ENCODE measurements at places on chromosomes 12 and 14.

DNA sequence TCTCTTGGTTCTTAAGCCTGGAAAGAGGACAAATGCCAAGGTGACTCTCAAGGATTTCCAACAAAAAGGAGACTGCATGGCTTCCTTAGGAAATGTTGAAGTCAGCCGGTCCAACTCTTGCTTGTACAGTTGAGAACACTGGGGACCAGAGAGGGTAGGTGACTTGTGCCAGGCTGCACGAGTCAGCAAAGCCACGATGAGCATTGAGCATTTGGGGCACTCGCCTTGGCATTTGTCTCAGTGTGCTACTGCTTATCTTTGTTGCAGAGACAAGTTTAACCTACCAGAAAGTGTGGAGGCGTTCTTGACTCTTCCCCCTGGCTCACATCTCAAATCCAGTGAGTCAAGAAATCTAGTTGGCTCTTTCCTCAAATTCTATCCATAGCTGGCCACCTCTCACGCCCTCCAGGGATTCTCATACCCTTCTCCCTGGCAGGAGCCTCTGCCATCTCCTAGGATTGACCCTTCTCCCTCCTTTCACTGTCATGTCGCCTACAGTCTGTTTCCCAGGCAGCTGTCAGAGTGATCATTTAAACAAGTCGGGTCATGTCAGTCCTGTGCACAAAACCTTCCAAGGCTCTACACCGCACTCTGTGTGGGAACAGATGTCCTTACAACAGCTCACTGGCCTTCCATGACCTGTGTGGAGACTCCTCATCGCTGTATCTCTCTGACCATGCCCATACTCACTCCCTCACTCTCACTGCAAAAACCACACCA, 17.2 kb upstream of the KRT83 start:
- no peak for DNase-seq

DNA sequence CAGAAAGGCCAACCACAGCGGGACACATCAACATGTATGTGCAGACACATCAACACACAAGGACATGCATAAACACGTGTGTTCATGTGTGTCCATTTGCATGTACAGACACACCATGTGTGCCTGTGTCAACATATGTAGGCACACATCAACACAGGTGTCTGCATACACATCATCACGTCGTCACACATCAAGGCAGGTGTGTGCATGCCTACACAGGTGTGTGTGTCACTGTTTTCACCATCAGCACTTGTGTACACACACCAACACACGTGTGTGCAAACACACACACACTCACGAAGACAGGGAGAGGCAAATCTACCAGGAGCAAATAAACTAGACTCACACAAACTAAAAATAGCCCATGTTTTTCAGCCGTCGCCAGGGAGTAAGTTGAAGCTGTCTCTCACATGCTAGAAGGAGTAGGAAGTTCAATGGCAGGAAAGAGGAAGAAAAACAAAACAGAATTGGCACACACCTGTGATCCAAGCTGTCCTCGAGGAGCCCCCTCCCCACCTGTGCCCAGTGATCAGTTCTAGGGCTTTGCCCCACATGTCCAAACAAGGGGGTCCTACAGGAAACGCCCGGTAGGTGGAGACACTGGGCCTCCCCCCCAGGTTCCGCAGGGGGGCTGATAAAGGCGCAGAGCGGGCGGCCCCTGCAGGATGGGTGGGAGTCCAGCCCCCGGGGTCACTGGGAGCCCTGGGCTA, 7.4 kb downstream of the SCARB1 start:
- no peak for DNase-seq

- DNase-seq, result no peak
Measured at GRCh38 chr12:8475508-8476203, 19.9 kb downstream of the CLEC6A start.

- DNase-seq, result peak; percentile 7
Measured at GRCh38 chr12:43882578-43883178, 46.8 kb downstream of the TMEM117 start.

DNA sequence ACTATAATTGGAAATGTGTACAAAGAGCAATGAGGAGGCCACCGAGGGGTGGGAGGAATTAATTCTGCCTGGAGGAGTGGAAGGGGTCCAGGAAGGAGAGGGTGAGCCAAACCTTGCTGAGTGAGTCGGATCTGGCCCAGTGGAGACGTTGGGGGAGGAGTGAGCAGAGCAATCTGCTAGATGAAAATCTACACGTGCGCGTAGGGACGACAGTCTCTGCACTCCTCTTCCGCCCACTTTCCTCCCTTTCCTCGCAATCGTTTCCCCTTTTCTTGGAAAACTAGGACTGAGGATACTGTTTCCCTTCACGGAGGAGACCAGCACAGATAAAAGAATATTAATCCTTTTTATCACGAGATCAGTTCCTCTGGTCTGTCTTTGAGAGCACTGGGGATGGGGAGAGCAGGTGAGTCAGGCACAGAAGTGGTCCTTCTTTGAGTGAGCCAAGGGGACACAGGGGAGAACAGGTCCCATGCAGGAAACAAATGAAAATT, 2.9 kb upstream of the NAB2 start:
- no peak for DNase-seq

GRCh38 chr14:95015046-95015445, 142.3 kb downstream of the DICER1 start:
- DNase-seq, result no peak

- no peak for DNase-seq
Measured at GRCh38 chr14:89811954-89812575, 142.5 kb downstream of the EFCAB11 start.

- no peak for DNase-seq
Measured at GRCh38 chr12:24360057-24360456, 410.6 kb upstream of the SOX5 start.

DNA sequence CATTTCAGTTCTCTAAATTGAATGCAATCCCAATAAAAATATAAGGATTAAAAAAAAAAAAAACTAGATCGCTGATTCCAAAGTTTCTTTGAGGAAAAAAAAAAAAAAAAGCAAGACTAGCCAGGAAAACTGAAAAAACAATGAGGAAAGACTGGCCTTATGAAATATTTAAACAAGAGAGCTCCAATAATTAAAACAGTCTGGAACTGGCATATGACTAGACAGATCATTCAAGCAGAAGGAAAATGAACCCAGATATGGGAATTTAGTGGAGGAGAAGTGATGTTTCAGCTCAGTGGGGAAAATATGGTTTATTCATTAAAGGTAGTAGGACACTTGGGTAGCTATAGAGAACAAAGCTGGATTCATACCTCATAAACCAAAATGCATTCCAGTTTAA, 42.0 kb upstream of the TBC1D15 start:
- DNase-seq, result no peak

- DNase-seq, result no peak
Measured at GRCh38 chr12:72272731-72273498, 745 bp downstream of the TRHDE start.

- DNase-seq, result no peak
Measured at GRCh38 chr12:40650038-40650704, 42.1 kb upstream of the CNTN1 start.

DNA sequence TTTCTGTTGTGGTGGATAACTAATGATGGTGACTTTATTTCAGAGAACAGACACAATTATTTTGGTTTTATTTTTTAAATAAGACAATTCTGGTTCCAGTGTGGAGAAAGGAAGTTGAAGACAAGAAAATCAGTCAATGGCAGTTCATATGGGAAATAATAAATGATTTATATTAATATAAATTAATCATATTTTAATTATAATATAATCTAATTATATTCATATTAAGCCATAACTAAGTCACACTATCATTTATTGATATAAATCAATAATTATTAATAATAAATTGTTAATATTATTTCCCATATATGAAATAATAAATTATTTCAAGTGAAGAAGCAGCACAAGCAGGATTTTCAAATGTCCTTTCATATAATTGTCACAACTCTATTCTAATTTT, 2.8 kb downstream of the TOMM20L start:
- DNase-seq, result no peak

Measured in stimulated activated CD4-positive, alpha-beta T cell treated with anti-CD3 and anti-CD28 coated beads, Interleukin-2, amount 100 ng/mL, for 4 hours (primary cell).